ENCODE measurements at places on chromosomes 11 and 22.
A peak's percentile ranks its signal among the peaks of the same experiment; 100 is the strongest.

DNA sequence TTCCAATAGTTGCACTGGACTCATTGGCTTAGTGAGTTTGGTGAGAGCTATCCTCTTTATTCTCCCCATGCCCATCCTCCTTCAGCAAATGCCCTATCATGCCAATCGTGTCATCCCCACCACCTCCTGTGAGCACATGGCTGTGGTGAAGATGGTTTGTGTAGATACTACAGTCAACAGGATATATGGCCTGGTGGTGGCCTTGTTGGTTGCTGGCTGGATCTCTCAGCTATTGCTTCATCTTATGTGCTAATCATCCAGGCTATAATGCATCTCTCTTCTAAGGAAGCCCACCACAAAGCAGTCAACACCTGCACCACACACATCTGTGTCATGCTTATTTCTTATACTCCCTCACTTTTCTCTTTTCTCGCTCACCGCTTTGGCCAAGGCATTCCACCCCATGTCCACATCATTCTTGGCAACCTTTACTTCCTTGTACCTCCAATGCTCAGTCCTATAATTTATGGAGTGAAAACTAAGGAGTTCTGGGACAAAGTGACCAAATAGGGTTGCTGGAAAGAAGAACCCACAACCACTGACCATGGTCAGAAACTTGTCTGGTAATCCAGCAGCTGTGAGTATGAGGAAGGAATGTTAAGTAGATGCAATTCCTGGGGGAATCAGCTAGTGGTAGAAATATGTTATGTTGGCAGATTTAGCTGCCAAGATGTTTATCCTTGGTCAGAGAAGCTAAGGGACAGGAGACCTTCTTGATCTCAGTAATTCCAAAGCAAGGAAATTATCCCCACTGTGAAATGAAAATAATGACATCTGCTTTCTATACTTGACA, 16.3 kb upstream of the OR56B1 start:
- DNase-seq, result no peak

DNA sequence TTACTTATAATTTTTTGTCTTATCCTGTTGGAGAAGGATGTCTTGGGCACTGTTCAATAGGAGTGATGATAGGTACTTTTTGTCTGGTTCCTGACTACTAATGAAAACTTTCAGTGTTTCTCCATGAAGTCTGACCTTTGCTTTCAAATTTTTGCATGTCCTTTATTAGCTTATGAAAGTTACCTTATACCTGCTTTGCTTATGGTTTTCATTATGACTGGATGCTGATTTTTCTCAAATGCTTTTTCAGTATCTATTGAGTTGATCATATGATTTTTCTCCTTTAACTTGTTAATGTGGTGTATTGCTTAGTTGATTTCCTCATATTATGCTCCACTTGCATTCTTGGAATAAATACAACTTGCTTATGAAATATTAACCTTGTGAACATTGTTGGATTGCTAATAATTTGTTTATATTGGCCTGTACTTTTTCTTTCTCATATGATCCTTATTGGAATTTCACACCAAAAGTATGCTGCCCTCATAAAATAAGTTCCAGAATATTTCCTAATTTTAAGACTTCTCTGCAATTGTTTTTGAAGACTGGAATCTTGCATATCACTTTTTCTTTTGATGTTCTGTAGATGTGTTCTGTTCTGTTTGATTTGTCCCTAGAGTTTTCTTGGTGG, 85.0 kb upstream of the SC5D start:
- DNase-seq, result no peak

GRCh38 chr11:73465023-73465675, 89.0 kb downstream of the RELT start:
- no peak for DNase-seq

DNA sequence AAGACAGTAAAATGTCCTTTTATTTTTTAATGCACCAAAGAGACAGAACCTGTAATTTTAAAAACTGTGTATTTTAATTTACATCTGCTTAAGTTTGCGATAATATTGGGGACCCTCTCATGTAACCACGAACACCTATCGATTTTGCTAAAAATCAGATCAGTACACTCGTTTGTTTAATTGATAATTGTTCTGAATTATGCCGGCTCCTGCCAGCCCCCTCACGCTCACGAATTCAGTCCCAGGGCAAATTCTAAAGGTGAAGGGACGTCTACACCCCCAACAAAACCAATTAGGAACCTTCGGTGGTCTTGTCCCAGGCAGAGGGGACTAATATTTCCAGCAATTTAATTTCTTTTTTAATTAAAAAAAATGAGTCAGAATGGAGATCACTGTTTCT, 1.1 kb upstream of the CCND1 start:
- DNase-seq, result no peak

- DNase-seq, result no peak
These were observed 908.6 kb downstream of the NTM start for GRCh38 chr11:132278801-132279574.

- no peak for DNase-seq
These were observed 39.8 kb upstream of the BMAL1 start for GRCh38 chr11:13237761-13238160.

DNA sequence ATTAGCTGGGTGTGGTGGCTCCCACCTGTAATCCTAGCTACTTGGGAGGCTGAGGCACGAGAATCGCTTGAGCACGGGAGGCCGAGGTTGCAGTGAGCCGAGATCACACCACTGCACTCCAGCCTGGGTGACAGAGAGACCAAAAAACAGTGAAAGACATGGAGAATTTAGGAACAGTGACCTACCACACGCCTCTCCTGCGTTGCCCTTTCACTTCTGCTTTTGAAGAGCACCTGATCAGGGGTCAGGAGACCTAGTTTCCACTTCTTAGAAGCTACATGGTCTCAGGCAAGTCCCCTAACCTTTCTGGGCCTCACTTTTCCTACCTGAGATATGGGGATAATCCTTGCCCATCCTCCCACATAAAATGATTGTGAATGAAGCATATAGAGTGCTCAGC, 12.2 kb downstream of the SLC35C1 start:
- DNase-seq, result no peak

DNA sequence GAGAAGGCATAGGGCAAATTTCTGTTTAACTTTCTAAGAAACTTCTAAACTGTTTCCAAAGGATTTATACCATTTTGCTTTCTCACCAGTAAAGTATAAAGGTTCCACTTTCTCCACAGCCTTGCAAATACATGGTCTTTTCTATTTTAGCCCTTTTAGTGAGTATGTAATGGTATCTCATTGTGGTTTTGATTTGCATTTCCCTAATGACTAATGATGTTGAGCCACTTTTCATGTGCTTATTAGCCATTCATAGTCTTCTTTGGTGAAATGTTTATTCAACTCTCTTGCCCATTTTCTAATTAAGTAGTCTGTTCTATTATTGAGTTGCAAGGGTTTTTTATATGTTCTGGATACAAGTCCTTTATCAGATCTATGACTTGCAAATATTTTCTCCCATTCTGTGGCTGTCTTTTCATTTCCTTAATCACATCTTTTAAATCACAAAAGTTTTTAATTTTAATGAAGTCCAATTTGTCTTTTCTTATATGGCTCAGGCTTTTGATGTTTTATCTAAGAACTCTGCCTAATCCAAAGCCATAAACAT, 83.8 kb upstream of the KCNQ1OT1 start:
- no peak for DNase-seq

GRCh38 chr11:120563703-120564572, 52.4 kb downstream of the GRIK4 start:
- DNase-seq, result no peak

GRCh38 chr11:119880143-119880542, 151.1 kb upstream of the NECTIN1 start:
- no peak for DNase-seq

DNA sequence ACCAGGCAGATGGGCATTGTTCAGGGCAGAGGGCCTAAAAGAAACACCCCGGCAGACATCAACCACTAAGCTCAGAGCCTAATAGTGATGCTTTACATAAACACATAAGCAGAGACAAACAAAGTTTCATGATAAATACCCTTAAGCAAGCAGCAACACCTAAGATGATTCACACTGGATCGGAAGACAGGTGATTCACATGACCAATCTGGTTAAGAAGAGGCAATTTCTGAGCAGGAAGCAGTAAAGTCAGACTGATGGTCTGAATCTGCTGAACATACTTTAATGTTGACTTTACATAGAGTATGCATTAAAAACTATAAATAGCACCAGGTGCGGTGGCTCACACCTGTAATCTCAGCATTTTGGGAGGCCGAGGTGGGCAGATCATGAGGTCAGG, 56.1 kb downstream of the SYN3 start:
- no peak for DNase-seq

DNA sequence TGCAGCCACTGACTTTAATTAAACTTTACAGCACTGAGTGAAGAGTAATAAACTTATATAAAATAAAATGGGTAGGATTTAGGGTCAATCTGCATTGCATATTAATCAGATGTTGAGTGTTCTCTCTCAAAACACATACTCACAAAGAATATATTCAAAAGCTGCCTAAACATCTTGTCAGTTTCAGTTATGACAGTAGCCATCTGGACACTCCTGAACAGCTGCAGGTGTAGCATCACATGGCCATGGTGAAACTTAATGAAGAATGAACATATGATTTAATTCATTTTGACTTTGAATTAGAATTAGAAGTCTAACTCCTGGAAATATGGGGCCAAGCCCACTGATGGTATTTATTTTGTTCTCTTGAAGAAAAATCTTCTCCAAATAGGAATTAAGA, 684.3 kb upstream of the RAG2 start:
- DNase-seq, result no peak

- DNase-seq, result no peak
These were observed 57.9 kb downstream of the NECTIN1 start for GRCh38 chr11:119671051-119671450.

DNA sequence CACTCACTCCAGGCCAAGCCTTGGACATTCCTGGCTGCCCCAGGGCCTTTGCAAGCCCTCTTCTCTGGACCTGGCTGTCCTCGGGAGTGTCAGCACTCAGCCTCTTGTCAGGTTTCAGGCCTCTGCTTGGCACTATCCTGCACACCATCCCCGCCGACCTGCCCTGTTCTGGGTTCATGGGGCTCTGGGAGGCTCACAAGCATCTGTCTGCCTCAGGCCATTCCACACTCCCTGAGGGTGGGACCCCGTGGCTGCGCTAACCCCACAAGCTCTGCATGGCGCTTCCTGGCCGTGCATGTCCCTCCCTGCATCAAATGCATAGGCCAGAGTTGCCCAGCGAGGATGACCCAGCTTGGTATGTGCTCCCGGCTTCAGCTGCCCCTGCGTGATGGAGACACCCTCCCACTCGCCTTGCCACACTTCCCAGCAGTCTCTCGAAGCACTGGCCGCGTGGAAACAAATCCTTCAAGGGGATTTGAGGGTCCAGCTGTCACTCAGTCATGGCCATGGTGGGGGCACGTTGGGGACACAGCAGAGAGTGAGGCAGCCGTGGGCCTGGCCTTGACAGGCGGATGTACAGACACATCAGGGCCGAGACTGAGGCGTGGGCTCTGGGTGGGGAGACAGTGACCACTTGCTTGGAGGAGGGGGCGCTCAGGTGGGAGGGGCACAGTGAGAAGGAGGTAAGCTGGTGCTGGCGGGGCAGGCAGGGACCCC, 87.3 kb downstream of the KCNQ1 start:
- DNase-seq, result no peak

GRCh38 chr11:95095858-95096587, 6.4 kb downstream of the ENDOD1 start:
- DNase-seq, result no peak

- peak; percentile 30 for DNase-seq
These were observed 24.7 kb downstream of the LAYN start for GRCh38 chr11:111565114-111565720.

GRCh38 chr22:33129621-33130020, 71.4 kb upstream of the SYN3 start:
- DNase-seq, result no peak

DNA sequence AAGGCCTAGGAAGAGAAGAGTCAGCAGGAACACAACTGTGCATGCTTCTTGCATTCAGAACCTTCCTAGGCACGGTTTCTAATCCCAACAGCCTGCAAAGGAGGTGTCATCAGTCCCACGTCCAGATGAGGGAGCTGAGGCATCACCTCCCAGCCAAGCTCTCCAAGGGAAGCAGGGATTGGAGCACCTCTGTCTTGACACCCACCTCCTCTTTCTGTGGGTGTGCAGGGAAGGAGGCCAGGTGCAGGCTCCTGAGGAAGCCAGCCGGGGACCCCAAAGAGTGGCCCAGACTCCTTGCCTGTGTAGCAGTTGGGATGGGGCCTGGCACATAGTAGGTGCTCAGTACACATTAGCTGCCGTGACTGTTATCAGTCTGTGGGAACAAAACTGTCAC, 2.0 kb downstream of the PNPLA5 start:
- DNase-seq, result no peak

GRCh38 chr11:128400382-128401203, 186.8 kb downstream of the ETS1 start:
- no peak for DNase-seq

- no peak for DNase-seq
These were observed 37.4 kb upstream of the TPBGL start for GRCh38 chr11:75203138-75203537.

DNA sequence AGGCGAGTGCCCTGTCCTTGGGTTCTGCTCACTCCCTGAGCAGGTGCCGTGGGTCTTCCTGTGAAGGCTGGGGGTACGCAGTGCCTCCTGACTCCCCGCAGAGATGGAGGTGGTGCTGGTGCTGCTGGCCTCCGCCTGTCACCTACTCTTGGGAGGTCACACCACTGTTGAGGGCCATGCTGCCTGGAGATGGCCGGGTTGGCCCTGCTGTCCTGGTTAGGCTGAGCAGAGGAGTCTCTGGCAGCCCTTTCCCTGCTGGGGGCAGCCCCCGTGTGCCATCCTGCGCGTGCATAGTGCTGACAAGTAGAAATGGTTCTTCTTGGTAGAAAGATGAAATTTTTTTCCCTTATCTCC, 49.6 kb downstream of the MUC6 start:
- DNase-seq, result no peak

GRCh38 chr11:78334109-78334508, 83.5 kb downstream of the GAB2 start:
- DNase-seq, result no peak

DNA sequence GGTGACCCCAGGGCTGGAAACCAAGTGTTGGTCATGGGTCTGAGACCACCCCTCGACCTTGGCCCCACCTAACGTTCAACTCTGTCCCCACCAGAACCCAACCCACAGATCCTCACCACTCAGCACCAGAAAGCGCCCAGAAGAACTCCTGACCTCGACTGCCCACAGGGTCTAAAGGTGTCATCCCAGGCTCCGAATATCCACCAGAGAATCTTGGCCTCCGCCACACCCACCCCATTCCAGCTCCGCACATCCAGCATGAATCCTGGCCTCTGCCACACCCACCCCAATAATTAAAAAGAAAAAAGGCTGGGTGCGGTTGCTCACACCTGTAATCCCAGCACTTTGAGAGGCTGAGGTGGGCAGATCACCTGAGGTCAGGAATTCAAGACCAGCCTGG, 1.3 kb downstream of the CERK start:
- DNase-seq, result no peak

DNA sequence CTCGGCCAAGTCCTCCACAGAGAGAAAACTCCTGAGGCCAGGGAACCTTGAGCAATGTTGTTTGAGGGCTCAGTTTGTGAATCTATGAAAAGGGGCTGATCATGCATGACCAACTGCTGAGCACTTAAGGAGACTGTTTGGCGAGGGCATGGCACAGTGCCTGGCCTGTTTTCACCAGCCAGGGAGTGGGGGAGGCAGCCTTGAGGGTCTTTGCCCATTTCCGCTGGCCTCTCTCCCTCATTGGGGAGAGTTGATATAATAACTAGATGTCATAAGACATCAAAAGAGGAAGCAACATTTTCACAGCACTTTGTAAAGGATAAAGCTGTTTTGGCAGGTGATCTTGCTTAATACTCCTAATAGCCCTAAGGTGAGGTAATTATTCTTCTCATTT, 110.6 kb downstream of the TP53I11 start:
- DNase-seq, result no peak

Measured in activated CD8-positive, alpha-beta memory T cell treated with anti-CD3 and anti-CD28 coated beads for 4 hours (primary cell).